NCI-H82 (cell line): ENCODE measurements at places on chromosomes 4 and X.

GRCh38 chr4:174550541-174550940 lies 28.3 kb upstream of the HPGD start:
- DNase-seq, result no peak

DNA sequence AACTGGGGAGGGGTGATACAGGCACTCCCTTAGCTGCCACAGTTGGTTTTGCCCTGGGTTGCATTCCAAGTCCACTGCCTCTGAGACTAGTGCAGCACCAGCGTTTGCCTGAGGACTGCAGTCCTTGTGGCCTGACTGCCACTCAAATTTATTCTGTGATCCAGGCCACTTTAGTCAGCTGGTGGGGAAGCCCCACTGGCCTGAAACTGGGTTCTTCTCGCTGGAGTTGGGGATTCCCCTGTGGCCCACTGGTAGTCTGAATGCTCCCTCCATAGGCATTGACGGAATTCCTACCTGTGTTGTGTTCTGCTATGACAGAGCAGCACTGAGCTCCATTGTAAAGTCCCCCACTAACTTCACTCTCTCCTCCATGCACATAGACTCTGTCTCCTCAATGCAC lies 63.8 kb downstream of the PTPN13 start:
- DNase-seq, result no peak

DNA sequence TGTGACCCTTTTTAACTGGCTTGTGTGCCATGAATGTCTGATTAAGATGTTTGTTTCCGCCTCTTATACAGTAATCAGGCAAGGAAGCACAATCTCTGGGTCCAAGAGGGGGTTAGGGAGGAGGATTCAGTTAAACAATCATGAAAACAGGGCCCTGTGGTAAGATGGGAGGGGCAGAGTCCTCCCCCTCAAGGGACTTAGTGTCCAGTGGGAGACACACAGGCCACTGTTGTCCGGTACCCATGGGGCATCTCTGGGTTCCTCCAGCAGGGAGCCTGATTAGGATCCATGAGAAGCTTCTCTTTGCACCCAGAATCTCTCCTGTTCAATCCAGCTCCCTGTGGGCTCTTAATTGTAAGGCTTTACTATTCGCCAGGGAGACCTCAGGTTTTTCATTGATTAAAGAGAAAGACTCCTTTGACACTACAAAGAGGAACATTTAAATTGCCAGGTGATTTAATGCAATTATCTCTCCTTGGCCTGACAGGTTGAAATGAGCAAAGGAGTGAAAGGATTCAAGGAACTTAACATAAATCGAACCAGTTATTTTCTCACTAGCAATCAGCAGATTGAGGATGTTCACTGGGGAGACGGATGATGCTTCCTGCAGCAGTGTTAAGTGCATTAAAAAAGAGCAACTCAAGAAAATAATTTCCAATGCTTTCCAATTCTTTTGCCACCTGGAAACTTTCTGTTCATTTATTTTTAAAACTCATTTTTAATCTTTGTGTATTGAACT lies 225.4 kb downstream of the PTTG2 start:
- DNase-seq, result no peak

- no peak for DNase-seq
Measured at GRCh38 chr4:4254666-4255065, 6.6 kb upstream of the TMEM128 start.

- DNase-seq, result peak; percentile 26
Measured at GRCh38 chr4:155742310-155743015, 16.4 kb upstream of the GUCY1B1 start.

- no peak for DNase-seq
Measured at GRCh38 chr4:8493484-8493883, 52.9 kb downstream of the TRMT44 start.

- no peak for DNase-seq
Measured at GRCh38 chrX:106608016-106608415, 3.8 kb upstream of the RADX start.

DNA sequence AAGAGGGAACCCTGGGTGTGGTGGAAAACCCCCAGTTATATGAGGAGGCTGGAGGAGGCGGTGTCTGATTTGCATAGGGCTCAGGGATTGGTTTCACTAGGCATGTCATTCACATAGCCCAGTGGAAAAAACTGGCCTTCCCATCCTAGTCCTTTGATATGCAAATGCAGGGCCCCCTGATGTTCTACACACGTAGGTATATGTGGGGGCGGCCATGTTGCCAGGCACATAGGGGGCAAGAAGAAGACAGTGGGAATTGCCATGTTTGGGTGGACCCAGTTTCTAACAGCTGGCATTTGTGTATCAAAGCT lies 34.0 kb upstream of the ENPP6 start:
- peak; percentile 5 for DNase-seq

DNA sequence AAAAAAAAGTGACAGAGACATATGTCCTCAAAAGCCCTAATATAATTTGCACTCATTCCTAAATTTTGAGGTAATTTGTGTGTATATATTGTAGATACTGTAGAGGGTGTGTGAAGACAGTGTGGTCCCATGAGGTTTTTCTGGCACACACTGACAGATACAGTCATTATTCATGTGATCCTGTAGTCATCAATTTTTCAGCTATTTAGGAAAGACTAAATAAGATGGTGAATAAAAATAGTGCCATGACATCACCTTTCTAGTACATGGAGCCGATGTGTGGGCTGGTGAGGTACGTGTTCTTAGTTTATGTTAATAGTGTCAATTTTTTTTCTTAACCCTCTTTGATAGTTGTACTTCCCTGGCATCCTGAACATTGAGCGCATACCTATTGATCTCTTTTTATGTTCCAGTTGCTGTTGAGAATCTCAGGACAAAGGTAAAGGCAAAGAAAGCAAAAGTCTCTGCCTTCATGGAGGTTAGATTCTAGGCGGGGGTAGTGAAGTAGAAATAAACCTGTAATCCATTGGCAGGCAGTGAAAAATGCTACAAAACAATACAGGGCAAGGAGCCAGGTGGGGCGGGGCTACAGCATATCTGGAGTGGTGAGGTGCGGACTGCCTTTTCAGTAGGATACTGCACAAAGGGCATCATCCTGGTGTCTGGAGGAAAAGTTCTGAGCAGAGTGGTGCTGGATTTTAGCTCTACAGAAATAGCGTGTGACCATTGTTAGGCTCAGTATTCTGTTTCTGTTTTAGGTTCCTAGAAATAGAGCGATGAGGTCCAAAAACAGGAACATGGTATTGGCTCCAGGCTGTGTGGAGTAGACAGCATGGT lies 93.8 kb downstream of the ARHGAP10 start:
- DNase-seq, result peak; percentile 2

GRCh38 chr4:87103691-87104187 lies 116.7 kb downstream of the KLHL8 start:
- DNase-seq, result no peak

DNA sequence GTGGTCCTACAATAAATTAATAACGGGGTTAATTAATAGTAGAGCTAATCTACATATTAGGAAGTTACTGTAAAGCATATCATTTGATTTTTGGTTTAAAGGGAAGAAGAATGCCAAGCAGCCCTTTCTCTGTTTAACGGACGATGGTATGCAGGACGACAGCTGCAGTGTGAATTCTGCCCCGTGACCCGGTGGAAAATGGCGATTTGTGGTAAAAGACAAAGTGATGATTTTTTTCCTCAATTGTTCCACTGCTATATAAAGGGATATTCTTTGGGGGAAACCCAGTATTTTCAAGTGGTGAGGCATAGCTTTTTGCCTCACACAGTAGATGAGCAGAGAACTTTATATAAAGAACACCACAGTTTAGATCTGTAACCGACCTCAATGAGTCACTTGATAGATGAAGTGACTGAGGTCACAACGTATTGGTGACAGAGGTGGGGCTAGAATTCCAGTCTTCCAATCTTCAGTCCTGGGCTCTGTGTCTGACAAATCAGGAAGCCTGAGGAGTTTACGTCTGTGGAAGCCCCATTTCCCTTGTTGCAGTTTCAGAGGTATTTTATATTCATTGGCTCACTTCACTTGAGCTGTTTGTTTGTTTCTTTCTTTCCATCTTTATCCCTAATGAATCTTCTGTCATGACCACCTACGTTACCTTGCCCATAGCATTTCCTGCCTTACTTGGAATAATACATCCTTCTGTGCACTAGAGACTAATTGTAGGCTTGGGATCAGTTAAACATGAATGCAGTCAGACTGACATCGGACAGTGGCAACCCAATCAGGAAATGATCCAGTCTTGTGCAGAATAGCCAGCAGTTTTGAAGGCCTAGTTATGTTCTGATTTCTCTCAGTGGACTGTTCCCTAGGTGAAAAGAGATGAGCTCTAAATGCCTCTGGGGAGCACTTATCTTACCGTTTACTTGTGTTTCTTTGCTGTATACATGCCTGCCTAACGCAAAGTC lies 30.1 kb downstream of the ZRSR2 start:
- no peak for DNase-seq

DNA sequence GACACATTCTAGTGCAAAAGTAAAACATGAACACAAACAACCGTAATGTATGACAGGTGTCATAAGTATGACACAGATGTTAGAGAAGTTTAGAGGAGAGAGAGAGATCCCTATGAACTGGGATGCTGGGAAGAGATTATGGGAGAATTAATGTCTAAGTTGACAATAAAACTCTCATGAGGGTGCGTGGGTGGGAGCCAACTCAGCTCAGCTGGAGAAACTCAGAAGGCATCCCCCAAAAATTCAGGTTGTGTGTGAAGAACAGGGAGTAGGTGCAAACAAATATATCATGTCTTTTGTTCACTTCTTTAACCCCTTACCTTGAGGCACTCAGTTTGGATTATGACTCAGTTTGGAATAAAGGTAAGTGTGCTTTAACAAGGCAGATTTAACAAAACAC lies 484.1 kb downstream of the INPP4B start:
- DNase-seq, result no peak

DNA sequence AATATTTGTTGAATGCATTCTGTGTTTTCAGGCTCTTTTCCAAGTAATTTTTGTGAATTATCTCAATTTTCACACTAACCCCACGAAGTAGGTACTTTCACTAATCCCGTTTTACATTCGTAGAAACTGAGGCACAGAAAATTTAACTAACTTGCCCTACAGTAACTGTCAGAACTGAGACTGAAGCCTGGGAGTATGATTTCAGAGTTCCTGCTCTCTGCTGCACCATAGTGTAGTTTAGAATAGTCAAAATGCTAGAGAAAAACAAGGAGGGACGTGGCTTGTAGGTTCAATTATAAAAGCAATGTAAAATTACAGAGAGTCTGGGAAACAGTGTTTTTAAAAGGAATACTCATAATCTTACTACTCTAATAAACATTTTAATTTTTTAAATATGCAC lies 2.2 kb downstream of the CLCN3 start:
- DNase-seq, result no peak

GRCh38 chr4:108831886-108832285 lies 69.0 kb upstream of the ETNPPL start:
- no peak for DNase-seq

DNA sequence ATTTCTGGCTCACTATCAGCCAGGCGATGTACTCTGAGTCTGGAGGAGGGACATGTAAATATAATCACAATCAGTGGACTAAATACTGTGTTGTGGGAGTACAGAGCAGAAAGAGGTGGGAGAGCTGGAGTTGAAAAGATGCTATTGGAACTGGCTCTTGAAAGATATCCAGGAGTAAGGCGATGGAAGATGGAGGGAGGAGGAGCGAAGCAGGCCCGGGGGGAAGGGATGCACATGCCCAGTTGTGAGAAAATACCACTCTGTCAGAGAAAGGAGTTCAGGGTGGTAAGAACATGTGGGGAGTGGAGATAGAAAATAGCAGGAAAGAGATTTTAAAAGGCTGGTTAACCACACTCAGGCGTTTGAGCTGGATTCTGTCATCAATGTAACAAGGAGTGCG lies 216.9 kb upstream of the ETNPPL start:
- DNase-seq, result no peak

GRCh38 chr4:8679032-8679431 lies 86.5 kb downstream of the CPZ start:
- DNase-seq, result no peak

DNA sequence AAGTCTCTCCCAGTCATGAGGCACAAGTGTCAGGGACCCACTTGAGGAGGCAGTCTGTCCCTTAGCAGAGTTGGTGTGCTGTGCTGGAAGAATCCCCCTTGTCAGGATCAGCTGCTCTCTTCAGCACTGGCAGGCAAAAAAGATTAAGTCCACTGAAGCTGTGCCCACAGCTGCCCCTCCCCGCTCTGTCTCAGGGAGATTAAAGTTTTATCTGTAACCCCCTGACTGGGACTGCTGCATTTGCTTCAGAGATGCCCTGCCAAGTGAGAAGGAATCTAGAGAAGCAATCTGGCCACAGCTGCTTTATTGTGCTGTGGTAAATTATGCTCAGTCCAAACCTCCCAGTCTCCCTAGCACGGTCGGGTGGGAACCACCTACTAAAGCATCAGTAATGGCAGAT lies 37.4 kb upstream of the HEPH start:
- DNase-seq, result peak; percentile 54

- DNase-seq, result no peak
Measured at GRCh38 chr4:54986095-54986846, 139.1 kb downstream of the KDR start.

- no peak for DNase-seq
Measured at GRCh38 chrX:151745651-151746050, 11.1 kb downstream of the CNGA2 start.

DNA sequence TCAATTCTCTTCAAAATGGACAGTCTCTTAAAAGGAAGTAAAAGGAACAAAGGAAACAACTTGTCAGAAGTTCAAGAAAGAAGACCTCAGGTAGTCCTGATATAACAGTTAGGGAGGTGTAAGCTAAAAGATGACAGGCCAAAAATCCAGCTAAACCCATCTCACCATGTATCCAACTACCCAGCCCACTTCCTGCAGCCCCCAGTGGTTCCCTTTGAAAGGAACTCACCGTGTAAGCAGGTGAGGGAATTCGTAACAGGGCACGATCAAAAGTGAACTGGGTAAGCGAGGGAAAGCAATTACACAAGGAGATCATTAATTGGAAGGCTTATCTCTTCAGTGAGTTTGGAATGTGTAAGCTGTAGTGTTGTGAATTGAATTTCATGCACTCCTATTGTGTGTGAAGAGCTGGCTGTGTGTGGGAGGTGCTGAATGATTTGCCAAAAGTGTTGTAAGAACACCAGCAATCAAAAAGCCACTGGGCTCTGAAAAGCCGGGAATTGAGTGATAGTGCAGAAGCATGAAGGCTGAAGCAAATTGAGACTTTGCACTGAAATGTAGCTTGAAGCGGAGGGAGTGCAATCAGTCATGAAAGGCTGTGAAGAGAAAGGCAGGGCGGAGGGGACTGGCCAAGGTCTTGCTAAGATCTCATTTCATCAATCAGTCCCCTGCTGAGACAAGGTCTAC lies 914.2 kb upstream of the LCORL start:
- no peak for DNase-seq

DNA sequence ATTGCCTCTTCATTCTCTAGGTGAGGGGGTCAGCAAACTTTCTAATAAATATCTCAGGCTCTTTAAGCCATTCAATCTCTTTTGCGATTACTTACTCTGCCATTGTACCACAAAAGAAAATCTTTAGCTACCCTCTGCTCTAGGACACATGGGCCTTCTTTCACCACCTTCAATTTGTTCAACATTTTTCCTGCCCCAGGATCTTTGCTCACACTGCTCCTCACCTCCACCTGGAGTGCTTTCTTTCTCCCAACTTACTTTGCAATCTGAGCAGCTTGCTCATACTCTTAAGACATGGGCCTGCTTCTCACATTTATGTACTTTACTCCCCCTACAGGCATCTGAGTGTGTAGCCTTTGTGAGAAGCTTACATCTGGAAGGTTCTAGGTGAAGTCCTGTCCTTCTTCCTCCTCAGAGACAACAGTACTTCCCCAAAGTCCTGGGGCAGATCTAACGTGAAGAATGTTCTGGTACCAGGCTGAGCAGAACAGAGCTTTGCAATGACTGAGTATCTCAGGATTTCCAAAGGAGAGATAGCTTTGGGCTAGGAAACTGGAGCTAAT lies 55.0 kb upstream of the PRDM5 start:
- DNase-seq, result peak; percentile 61
